ENCODE measurements at places on chromosomes 6 and 20. TPM values are rescaled to one million over a fixed set of nuclear protein-coding genes. Genes with fewer than 3 reads are reported as not detected.

The PKIB gene
- 8.5 TPM for total RNA-seq

The APCDD1L gene
- 0.34 TPM for total RNA-seq

The IGF2R gene
- 138 TPM for total RNA-seq

The CDC5L gene
- total RNA-seq = 18.7 TPM

The SLC35D3 gene
- total RNA-seq = not detected

The TRIM10 gene
- not detected for total RNA-seq

The SEMG1 gene
- not detected for total RNA-seq

The EYA2 gene
- not detected for total RNA-seq

The NRSN2 gene
- 36.7 TPM for total RNA-seq

The CST5 gene
- not detected for total RNA-seq

The BFSP1 gene
- total RNA-seq = 6.4 TPM

The B3GAT2 gene
- total RNA-seq = not detected

The HLA-DOB gene
- total RNA-seq = 1.2 TPM

The OR2H2 gene
- not detected for total RNA-seq

The LGSN gene
- not detected for total RNA-seq

The RIPOR3 gene
- total RNA-seq = not detected

The LST1 gene
- 0.87 TPM for total RNA-seq

The DEK gene
- total RNA-seq = 46.0 TPM

The PAK5 gene
- total RNA-seq = not detected

The TBC1D7 gene
- 30.2 TPM for total RNA-seq

The PPIL6 gene
- 0.58 TPM for total RNA-seq

The KIFC1 gene
- total RNA-seq = 21.9 TPM

All from glomerular endothelial cell (primary cell).